ENCODE measurements at places on chromosomes 12 and 14.

DNA sequence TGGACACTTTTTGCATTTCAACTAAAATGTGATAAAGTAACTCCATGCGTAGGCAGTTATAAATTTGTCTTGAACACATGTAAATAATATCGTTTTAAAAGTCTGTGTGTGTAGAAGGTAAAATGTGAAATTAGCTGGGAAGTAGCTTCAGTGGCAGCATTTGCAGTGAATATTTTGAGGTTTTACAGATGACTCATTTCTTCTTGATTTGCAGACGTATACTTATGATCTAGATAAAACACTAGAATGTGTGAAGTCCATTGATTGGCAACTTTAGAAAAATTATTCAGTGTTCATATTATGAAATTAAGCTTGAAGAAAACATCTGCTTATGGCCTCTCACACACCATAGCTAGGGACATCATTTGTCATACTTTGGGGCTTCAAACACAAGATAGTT lies 788.6 kb upstream of the NOVA1 start:
- DNase-seq, result no peak

DNA sequence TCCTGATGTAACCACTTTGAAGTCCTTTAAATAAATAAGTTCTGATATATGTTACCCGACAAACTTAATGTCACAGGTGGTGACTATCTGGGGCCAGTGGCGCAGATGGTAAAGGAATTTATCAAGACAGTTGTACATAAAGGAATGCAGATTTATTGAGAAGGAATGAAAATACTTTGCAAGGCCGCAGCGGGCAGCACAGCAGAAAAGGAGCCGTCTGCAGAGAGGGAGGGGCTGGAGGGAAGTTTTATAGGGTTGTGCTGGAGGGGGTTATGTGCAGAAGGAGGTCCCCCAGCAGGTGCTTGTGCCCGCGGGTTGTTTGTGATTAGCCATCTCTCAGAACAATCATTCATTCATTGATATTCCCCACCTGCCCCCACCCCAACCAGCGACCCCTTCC lies 17.4 kb downstream of the GPRC5D start:
- no peak for DNase-seq

- DNase-seq, result no peak
Observed at GRCh38 chr12:71640316-71640715, 23.3 kb downstream of the ZFC3H1 start.

DNA sequence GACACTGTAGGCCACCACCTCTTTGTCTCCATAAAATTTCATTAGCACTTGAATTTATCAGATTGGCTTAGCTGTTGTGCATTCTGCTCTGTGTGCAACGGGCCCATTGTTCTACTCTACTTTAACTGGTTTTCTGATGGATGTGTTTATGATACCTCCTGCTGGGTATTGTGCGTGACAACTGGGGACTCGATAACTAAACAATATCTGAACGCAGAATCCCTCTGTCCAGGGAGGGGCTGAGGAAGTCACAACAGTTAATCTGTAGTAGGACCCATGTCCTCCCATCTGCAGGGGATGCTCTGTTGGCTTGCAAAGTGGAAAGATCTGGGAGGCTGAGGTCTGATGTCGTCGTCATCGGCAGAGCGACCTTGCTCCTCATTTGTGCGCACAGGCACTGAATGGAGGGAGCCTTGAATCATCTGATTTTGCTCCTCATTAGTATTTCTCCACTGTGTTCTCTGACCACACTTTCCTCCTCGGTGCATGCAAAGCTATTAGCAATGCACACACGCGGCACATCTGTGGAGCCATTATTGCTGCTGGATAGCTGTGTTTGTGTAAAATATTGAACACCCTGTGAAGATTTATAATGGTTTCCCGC lies 422.5 kb downstream of the NRXN3 start:
- no peak for DNase-seq

DNA sequence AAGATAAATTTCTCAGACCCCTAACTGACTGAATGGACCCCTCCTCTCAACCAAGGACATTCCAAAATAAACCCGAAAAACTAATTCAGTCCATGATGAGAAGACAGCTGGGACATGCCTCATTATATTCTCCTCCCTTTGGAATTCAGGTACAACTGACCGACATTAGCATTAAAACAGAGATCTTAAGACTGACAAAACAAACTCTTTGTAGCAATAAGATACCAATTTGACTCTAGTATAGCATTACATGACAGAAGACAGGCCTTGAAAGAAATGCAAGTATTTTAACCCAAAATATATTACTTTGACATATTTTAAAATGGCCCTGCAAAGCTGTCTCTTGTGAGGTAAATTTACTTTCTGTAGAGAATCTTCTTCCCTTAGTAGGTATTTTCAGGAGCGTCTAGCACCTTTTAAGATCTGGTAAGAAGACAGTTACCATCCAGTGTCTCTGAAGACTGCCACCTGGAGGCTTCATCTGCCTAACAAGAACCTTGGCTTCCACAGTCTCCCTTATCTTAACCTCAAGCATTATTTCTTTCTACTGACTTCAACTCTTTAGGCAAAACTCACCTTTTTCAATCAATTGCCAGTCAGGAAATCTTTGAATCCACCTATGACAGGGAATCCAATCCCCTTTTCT lies 957.5 kb downstream of the SLC6A15 start:
- DNase-seq, result no peak

- no peak for DNase-seq
Observed at GRCh38 chr14:102293781-102294180, 11.2 kb downstream of the MOK start.

DNA sequence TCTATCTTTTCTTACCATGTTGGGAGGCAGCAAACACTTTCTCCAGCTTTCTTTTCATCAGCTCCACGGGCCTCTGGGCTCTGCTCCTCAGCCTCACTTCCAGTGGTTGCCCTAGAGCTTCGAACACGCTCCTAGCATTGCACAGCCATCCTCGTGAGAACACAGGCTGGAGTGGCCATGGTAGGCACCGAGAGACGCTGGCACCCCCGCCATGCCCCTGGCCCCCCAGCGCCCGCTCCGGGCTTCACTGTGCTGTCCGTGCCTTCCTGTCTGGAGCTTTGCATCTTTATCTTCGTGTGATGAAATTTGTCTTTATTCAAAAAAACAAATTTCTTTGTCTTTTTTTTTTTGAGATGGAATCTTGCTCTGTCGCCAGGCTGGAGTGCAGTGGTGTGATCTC lies 352.2 kb downstream of the TMEM121 start:
- DNase-seq, result no peak

- no peak for DNase-seq
Observed at GRCh38 chr14:20820063-20820904, 17.6 kb upstream of the RNASE1 start.

DNA sequence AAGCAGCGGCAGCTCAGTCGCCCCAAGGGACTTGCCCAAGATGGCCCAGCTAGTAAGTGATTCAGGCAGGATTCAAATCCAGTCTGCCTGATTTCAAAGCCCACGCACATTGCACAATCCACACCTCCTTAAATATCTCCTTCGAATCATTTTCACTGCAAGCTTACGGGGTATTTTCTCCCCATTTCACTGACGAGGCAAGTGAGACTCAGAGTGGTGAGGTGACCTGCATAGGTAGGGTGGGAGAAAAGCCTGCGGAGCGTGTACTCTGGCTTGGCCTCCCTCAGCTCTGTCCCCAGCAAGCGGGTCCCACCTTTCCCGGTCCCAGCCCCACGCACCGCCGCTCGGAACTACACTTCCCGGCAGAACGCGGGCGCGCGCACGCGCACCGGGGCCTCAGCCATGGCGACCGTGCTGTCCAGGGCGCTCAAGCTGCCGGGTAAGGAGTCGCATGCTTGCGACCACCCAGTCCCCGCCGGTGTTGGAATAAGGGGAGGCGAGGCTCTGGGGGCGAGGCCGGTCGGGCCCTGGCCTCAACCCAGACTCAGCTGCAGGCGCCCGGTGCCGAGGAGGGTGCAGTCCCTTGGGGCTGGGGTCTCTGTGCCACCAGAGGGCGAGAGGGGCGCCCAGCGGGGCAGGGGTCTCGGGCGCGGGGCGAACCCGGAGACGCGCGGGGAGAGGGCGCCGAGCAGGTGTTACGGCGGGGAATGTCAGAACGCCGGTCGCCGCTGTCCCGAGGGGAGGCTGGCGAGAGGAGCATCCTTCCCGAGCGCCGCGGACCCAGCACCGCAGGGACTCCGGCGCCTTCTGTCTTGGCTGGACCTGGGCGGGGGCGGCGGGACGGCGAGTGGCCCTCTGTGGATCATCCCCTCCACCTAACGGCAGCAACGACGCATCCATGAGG lies at the start of gene FAM234B:
Gene FAM234B, plus strand, starts transcription at position 380 of the 904 bp plus-strand sequence. Its CDS starts 23 bp downstream, at position 403.
- DNase-seq, result peak; percentile 79

GRCh38 chr14:20455355-20456300 lies 602 bp downstream of the APEX1 start:
- no peak for DNase-seq

- DNase-seq, result peak; percentile 1
Observed at GRCh38 chr14:97581016-97581415, 783.8 kb downstream of the VRK1 start.

GRCh38 chr12:124422570-124423523 lies 128.0 kb downstream of the RFLNA start:
- DNase-seq, result peak; percentile 92

GRCh38 chr14:99039331-99040041 lies 232.5 kb downstream of the BCL11B start:
- no peak for DNase-seq

GRCh38 chr12:79886917-79887519 lies 47.9 kb downstream of the PPP1R12A start:
- DNase-seq, result peak; percentile 15

DNA sequence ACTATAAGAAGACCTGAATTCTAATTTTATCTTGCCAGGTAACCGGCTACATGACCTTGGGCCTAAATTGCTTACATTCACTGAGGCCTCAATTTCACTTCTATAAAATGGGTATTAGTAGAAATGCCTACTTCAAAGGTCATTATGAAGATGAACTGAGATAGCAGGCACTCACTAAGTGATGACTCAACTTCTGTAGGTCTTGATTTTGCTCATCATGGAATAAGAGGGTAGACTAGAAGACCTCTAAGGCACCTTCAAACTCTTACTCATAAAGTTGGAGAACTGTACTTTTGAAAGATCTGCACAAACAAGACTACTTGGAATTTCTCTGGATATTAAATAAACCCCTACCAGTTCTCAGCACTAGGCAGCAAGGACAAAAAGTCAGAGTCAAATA lies 39.3 kb upstream of the FRMD6 start:
- no peak for DNase-seq

DNA sequence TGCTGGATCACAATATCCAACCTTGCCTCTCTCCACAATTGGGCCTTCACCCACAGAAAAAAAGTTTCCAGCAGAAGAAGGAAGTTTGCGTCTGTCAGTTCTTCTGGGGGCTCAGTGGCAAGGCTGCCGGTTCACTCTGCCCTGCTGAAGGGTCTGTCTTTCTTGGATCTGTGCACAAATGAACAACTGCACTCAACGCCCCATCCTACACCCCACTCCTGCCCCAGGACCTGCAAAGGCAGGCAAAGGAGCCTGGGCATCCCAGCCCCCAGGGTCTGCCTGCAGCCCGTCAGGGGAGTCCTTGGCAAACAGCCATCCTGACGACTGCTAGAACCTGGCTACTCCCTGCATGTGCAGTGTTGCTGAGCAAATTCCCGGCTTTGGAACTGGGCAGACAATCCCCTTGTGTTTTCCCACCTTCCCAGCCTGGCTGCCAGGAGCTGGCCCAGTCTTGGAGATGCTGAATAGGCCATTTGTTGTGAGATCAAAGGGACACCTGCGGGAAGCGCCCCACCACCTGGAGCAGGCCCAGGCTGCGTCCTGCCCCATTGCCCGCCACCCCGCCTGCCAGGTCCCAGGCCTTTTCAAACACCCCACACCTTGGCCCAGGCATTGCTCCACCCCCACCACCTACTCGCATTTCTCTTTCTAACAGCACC lies 311.9 kb downstream of the BCL11B start:
- DNase-seq, result no peak

GRCh38 chr12:95970905-95971304 lies 25.2 kb downstream of the HAL start:
- no peak for DNase-seq

GRCh38 chr12:84785951-84786350 lies 126.6 kb downstream of the SLC6A15 start:
- no peak for DNase-seq

DNA sequence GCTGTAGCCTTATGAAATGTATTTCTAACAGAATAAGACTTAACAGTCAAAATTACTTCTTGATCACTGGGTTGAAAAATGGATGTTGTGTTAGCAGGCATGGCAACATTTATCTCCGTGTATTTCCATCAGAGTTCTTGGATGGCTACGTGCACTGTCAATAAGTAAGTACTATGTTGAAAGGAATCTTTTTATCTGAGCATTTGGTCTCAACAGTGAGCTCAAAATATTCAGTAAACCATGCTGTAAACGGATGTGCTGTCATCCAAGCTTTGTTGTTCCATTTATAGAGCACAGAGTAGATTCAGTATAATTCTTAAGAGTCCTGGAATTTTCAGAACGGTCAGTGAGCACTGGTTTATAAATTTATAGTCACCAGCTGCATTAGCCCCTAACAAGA lies 15.5 kb downstream of the SCAF11 start:
- DNase-seq, result no peak

GRCh38 chr12:129527506-129527905 lies 376.3 kb downstream of the TMEM132D start:
- DNase-seq, result no peak

DNA sequence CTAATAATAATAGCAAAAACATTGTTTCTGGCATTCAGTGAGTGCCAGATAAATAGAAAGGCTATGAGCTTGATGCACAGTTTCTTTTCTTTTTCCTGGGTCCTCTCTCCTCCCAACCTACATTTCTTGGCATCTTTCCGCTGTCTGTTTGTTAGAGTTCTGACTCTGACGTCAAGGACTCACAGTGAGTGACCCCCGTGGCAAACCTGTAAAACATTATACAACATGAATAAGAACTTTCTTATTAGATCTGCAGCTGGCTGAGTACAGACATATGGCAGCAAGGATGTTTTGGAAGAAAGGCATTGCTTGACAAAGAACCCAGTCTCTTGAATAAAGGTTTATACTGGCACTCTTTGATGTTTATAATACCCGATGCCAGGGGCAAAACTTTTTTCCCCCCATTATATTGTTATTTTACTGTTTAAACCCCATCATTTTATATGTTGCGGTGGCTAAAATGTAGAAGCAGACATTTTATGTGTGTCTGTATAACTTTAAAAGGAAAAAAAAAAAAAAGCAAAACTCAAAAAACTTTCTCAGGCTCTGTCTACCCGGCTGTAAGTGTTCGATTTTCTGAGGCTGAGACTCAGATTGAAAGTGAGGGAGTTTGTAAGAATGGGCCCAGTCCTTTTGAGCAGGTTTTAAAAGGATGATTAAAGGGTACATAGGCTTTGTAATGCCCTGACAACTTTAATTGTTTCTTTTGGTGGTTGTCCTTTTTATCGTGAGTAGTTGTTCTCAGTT lies 159.3 kb downstream of the PDE3A start:
- no peak for DNase-seq

- no peak for DNase-seq
Observed at GRCh38 chr12:52202361-52203078, 10.7 kb upstream of the KRT80 start.

GRCh38 chr14:65339866-65340265 lies 72.7 kb upstream of the FUT8 start:
- DNase-seq, result no peak

- no peak for DNase-seq
Observed at GRCh38 chr14:22039938-22040780, 366.5 kb upstream of the OR4E1 start.

Data from muscle of arm (tissue), 14 donors.